ENCODE measurements at places on chromosomes 13 and 19.

DNA sequence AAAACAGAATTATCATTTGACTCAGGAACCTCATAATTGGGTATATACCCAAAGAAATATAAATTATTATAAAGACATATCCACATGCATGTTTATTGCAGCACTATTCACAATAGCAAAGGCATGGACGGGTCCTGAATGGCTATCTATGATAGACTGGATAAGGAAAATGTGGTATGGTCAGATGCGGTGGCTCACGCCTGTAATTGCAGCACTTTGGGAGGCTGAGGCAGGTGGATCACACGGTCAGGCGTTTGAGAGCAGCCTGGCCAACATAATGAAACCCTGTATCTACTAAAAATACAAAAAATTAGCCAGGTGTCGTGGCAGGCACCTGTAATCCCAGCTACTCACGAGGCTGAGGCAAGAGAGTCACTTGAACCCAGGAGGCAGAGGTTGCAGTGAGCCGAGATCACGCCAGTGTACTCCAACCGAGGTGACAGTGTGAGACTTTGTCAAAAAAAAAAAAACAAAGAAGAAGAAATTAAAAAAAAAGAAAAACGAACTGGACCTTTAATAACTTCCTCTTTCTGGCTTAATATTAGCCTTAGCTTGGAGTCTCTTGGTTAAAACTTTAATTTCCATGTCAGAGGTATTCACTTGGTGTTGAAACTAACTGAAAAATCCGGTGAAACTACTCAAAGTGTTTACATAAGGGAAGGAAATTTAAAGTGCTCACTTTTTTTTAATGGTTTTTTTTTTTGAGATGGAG, 104.4 kb downstream of the ZNF486 start:
- no peak for DNase-seq

DNA sequence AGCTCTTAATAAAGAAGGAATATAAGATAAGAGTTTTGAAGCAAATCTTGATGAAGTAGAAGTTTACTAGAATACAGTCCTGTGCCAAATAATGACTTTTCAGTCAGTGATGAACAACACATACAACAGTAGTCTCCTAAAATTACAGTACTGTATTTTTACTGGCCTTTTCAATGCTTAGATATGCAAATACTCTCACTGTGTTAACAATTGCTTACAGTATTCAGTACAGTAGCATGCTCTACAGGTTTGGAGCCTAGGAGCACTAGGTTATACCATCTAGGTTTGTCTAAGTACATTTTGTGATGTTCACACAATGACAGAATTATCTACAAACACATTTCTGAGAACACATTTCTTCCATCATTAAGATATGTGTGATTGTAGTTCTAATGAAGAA, 316.7 kb upstream of the KLHL1 start:
- no peak for DNase-seq

DNA sequence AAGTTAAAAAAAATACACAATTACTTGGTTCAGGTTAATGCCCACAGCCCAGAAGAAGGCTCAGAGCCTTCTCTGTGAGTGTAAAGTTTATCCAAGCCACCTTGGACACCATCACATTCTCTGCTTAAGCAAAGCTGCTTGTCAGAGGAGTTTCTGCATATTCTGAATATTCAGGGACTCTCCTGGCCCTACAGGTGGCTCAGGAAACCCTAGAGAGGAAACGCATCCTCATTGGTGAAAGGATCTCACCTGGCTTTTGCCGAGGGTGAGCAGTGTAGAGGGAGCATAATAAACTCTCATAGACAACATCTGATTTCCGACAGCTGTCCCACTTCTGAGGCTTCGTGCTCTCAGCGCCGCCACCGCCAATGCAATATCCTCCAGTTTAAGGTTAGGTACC, 239.9 kb upstream of the TSHZ3 start:
- DNase-seq = no peak

DNA sequence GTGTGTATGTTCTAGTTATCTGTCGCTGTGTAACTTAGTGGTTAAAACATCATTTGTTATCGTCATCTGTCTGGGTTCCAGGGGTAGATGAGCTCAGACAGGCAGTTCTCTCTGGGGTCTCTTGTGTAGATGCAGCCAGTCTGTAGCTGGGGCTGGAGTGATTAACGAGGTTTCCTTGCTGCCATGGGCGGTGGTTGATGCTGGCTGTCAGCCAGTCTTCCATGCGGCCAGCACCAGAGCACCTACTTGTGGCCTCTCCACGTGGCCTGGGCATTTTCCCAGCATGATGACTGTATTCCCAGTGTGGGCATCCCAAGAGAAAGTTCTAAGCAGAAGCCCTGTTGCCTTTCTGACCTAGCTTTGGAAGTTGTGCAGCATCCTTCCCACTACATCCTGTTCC, 10.7 kb downstream of the ERCC5 start:
- DNase-seq = no peak

DNA sequence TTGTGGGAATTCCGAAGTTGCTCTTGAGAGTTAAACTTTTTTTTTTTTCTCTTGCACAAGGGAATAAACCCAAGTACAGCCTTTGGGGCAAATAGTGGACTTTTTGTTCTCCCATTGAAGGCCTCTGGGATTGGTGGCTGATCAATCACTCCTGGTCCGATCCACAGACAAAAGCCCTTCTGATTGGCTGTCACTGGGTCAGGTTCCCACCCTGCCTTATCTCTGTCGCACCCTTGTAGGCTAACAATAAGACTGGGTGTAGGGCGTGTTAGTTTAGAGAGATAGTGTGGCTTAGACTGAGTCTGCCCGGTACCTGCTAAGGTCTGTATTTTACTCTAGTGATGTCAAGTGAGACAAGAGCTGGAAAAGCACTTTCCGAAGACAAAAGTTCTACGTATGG, 380.8 kb downstream of the NDFIP2 start:
- no peak for DNase-seq

GRCh38 chr13:43786766-43787517, at the start of gene ENOX1:
ENOX1 (minus strand) TSS chr13:43786972.
- peak; percentile 46 for DNase-seq

- no peak for DNase-seq
These were observed 40.8 kb downstream of the TEX29 start for GRCh38 chr13:111361046-111361872.

GRCh38 chr19:13938301-13939064, at the start of gene PODNL1:
PODNL1 (minus strand) TSS chr19:13938417; CDS start chr19:13938181, 236 bp downstream.
- DNase-seq = no peak

- DNase-seq = no peak
These were observed 400.6 kb downstream of the HS6ST3 start for GRCh38 chr13:96490496-96490989.

DNA sequence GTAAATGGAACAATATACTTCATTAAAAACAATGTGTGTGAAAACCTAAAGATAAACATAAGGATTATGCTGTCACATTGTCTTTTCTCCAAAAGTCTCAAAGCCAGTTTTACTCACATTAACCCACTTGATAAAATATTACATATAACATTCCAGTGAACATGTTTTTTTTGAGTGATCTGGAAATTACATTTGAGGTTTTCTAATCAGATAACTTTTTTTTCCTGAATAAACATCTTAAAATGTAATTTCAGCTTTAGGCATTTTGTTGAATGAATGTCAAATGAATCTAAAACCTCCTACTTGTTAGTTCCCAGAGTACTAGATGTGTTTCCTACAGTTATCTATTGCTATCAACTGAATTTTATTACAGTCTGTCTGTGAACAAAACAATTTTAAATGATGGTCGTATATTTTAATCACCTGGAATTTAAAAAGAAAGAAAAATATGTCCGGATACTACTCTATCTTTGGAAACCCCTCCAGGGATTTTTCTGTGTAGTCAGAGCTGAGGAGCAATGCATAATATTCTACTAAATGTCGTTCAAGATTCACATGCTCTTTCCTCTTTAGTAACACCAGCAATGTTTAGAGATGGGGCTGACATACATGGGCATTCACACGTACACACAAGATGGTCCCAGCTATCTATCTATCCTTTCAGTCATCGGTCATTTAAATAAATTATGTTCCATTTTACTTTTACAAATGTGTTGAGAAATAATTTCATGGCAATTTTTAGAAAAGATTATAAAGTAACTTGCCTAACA, 283.9 kb downstream of the KLF12 start:
- no peak for DNase-seq

Data from mesothelial cell of epicardium (in vitro differentiated cells).